ENCODE measurements at places on chromosomes 2 and 18. TPM values are rescaled to one million over a fixed set of nuclear protein-coding genes. Genes with fewer than 3 reads are reported as not detected.

DNA sequence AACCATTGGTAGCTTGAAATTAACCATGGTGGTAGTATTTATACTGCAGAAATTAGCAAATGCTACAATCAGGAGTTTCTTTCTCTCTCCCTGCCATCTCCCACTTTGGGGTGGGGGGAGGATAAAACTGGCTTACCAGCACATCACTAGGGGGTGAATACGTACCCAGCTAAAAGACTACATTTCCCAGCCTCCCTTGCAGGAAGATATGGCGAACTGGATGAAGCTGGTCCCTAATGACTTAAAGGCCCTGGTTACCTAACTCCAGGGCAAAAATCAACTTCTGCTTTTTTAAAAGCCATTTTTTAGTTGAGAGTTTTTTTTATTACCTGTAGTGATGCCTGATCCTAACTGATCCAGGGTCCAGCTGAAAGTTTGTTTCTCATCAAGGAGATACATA lies 70.3 kb upstream of the RAB12 start:
- DNase-seq = no peak

DNA sequence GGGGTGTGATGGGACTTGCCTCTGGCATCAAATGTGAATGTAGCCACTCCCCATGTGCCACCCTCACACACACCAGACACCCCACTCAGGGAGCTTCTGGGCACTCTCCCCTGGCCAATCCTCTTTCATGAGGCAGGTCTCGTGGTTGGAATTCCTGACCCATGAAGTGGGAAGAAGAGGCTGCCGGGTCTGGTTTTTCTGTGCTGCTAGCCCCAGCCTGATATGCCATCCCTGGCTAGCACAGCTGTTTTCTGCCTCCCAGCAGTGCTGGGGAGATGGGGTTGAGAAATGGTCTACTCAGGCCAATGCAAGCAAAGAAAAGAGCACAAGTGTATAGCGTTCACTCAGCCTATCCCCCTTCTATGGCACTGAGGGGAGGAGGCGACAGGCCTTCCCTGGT lies 1.2 kb upstream of the C2orf72 start:
- no peak for DNase-seq

DNA sequence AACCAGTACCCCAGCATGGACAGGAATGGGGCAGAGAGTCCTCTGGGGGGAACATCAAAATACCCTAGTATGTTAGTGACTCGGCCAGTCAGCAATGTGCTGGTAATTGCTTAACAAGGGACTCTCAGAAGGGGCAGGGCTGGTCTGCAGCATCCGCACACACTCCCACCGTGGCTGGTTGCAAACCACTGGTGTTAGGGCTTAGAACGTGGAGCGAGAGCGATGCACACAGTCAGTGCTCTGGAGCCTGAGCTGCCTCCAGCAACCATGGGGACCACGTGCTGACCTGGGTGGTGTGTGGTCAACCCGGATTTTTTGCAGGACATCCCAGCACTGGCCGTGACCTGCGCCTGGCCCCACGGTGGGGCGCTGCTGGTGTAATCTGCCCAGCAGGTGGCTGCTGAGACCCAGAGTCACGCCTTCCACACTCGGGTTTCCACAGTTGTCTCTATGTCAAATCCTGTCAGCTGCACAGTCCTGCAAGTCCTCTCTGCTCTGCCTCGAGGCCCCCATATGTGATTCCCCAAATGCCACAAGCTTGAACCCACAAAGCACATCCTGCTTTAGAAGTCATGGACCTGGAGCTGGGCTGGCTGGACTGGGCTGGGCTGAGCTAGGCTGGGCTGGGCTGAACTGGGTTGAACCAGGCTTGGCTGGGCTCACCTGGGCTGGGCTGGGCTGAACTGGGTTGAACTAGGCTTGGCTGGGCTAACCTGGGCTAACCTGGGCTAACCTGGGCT lies 50.6 kb upstream of the GPC1 start:
- DNase-seq = no peak

DNA sequence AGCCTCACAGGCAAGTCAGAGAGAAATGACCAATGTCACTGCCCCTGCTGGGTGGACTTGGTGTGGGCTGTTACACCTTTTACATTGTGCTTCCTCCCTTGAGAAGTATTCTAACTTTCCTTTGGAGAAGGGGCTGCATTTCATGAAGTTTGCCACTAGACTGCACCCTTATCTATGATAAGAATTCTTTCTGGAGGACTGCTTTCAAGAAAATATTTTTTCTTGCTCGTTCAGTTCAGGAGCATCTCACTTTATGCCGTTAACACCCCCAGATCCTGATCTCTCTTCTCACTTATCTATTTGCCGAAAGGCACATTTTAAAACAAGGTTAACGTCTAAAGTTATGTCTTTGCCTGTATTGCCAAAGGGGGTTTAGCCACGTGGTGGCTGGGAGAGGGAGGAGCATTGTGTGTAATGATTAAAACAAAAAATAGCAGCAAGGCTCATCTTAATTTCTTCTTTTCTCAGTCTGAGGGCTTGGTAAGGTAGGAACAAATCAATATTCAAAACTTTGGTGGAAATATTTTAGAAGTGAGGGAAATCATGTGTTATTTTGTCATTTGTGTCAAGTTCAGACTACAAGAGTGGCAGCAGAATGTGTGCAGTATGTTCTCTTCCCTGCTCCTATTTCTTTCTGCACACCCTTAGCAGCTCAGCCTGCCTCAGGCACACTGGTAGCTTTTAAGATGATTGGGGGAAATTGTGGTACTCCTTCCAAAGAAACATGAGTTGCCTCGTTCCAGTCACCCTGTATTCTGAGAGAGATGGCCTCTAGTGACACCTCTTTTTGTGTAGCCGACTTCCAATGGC lies 1.6 kb upstream of the IGFBP5 start:
- no peak for DNase-seq

DNA sequence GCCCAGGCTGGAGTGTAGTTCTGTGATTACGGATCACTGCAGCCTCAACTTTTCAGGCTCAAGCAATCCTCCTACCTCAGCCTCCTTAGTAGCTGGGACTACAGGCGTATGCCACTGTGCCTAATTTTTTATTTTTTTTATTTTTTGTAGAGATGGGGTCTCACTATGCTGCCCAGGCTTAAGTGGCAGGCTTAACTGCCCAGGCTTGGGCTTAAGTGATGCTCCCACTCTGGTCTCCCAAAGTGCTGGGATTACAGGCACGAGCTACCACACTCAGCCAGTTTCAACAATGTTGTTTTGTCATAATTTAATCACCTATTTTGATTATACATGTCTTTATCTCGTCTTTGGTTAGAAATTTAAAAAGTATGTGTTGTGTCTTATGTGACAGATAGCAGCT lies 18.2 kb downstream of the UGGT1 start:
- no peak for DNase-seq

DNA sequence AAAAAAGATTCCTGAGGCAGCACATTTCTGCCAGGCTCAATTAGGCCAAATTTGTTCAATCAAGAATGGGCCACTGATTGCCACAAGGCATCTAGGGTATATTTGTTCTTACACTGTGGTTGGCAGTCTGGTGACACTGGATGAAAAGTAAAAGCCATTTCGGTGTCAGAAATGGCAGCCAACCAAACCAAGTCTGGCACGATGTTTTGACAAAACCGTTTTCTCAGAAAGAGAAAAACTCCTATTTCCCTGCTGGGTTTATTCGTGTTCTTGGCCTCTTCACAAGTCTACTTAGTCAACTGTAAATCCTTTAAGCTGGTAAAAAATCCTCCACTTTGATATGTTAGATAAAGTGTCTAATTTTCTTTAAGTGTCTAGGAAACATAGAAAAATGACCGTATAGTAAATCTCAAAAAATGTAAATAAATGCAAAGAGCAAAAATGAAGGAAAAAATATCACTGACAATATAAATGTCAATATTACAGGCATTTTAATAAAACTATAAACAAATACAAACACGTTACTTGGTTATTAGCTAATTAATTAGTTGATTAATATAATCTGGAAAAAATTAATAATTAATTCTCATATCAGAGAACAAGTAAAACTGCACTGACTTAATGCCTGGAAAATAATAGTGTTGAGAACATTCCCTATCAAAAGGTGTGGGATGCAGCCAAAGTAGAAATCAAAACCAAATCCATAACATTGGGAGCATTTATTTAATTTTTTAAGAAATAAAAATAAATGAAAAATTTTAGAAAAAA lies 182.0 kb upstream of the ZNF804A start:
- DNase-seq = no peak

The DSG1 gene
- not detected for total RNA-seq
